Effector memory CD4-positive, alpha-beta T cell (primary cell): ENCODE measurements at places on chromosomes 7 and 10.

DNA sequence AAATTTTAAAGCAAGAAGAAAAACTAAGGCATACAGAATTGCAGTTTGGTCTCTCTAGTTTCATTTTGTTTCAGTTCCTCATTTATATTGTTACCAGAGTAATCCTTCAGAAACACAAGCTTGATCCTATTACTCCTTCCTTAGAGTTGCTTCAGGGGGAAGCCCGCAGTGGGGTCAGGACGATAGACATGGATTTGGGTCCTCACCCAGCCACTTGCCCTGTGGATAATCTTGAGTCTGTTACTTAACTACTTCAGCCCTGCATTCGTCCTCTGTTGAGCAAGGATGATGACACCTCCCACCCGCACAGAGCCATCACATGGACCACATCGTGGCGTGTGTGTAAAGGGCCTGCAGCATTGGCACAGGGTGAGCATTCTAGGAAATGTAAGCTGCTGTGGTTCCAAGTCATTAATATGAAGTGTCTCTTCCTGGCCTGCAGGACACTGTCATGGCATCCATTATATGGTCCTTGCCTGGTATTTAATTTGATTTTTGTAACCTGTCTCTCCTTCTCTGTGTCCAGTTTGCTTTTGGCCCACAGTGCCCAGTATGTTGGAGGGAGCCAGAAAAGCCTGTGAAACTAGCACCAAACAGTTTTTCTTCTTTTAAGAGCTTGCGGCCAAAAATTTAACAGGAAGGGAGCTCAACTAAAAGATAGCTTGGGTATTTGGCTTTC is 111.2 kb downstream of the EEPD1 start:
- DNase-seq: no peak

DNA sequence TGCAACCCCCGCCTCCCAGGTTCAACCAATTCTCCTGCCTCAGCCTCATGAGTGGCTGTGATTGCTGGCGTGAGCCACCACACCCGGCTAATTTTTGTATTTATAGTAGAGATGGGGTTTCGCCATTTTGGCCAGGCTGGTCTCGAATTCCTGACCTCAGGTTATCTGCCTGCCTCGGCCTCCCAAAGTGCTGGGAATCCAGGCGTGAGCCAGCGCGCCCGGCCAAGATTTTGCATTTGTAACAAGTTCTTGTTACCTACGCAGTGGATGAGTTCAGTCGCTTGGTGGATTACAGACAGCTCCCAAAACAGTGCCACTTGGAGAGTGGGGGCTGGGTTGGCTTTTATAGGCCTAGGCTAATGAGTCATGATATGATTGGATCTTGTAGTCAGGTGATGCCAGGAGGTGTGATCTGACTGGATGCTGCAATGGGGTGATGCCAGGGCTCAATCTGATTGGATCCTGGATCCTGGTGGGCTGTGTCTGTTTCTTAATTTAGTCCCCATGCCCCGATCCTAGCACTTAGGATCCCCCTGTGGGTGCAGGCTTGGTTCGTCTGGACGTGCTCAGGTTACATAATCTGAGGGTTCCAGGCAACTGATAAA is 20.3 kb downstream of the SBDS start:
- DNase-seq: no peak

DNA sequence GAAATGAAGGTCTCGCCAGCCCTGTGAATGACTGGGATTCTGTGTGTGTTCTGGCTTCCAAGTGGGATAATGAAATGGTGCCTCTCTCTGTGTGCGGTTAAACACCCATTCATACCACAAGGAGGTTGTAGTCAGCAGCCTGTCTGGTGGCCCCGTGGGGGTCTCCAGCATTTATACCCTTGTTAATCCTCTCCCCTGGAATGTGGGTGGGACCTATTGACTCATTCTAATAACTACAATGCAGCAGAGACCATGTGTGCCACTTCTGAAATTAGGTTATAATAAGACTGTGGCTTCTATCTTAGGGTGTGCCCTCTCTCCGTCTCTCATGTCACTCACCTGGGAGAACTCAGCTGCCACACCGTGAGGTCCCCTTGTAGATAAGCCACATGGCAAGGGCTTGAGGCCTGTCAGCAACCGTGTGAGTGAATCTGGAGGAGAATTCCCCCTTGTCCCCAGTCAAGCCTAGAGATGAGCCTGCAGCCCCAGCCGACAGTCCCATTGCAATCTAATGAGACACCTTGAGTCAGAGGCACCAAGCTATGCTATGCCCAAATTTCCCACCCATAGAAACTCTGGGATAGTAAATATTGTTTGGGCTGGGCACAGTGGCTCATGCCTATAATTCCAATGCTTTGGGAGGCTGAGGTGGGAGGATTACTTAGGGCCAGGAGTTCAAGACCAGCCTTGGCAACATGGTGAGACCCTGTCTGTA is 106.8 kb downstream of the GALNT17 start:
- no peak for DNase-seq

DNA sequence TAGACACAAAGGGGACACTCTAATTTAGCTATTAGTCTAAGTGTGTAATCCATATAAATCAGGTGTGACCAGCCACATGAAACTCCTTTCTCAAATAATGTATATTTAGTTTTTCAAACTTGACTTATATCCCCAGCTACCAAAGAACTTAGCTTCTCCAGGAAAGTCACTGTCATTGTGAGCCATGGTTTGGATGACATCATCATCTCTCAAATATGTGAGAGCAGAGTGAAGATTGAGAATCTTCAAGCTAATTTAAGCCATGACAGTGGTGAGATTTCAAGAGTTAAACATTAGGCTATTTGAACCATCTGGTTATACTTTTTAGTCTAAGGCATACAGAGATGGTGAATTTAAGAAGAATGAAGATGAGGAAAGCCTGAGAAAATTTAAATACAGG is 1165.6 kb downstream of the CNTNAP2 start:
- no peak for DNase-seq

GRCh38 chr10:78165617-78166016 is 132.0 kb downstream of the RPS24 start:
- no peak for DNase-seq

DNA sequence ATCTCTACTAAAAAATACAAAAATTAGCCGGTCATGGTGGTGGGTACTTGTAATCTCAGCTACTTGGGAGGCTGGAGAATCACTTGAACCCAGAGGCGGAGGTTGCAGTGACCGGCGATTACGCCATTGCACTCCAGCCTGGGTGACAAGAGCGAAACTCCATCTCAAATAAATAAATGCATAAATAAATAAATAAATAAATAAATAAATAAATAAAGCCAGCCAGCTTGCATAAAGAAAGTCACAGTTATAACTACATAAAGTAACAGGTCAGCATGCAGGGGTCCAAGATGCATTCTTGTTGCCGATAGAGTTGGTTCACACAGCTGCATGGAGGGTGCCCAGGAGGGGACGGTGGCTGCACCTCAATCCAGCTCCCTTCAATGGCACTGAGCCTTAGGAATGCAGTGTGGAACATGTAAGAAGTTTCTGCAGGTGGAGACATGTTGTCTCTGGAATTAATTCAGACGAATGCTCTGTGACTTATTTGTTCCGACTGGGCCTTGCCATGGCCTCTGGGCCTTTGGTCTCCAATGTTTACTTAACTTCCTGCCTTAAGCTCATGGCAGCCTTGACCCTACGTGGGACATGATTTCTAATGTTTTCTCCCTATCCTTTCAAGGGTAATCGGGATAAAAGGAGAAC is 159.6 kb upstream of the PRKCQ start:
- DNase-seq: no peak

- DNase-seq: no peak
These were observed 101.6 kb upstream of the PLXNA4 start for GRCh38 chr7:132677918-132678317.

- DNase-seq: no peak
These were observed 172.0 kb upstream of the GRB10 start for GRCh38 chr7:50954716-50955115.

- no peak for DNase-seq
These were observed 79.4 kb downstream of the FAM241B start for GRCh38 chr10:69709366-69709941.

DNA sequence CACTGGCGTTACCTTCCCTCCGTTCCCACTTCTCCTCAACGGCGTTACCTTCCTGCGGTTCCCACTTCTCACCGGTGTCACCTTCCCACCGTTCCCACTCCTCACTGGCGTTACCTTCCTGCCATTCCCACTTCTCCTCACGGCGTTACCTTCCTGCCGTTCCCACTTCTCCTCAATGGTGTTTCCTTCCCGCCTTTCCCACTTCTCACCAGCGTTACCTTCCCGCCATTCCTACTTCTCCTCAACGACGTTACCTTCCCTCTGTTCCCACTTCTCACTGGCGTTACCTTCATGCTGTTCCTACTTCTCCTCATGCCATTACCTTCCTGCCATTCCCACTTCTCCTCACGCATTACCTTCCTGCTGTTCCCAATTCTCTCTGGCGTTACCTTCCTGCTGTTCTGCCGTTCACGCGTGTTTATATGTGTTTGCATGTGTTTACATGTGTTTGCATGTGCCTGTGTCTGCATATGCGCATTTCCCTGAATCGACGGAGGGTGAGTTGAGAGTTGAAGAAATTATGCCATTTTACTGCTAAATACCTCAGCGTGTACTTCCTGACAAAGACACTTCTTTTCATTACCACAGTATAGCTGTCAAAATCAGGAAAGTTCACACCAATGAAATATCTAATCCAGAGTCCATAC is 23.2 kb upstream of the CFAP46 start:
- DNase-seq: no peak

DNA sequence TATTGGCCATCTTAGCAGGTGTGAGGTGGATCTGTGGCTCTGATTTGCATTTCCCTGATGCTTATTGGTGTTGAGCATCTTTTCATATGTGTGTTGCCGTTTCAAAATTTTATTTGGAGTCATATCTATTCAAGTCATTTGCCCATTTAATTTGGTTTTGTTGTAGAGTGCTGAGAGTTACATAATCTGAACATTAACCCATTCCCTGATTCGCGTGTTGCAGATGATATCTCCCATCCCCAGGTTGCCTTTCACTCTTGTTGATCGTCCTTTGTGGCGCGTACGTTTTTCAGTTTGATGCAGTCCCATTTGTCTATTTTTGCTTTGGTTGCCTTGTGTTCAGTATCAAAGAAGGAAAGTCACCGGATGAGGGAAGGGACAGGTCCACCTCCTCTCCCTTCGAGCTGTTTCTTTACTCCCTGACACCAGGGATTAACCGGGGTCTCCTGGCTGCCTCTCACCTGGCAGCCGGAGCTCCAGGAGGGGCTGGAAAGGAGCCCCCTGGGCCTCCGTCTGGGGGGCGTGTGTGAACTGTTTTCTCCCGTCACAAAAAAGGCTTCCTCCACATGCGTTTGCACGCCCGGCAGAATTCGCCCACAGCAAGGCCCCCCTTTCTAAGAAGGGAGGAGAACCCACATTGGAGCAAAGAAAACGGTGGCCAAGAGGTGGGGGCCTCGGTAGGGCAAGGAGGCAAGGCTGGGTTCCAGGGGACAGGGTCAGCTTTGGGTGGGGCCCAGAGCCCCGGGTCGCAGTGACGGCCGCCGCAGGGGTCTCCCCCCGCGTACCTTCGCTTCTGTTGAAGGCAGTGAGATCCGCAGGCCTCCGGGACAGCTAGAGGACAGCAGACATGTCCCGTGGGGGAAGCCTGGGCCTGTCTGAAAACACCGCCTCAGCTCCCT is 8.3 kb downstream of the MNX1 start:
- DNase-seq: no peak

- DNase-seq: no peak
These were observed 67.2 kb upstream of the AUTS2 start for GRCh38 chr7:69531050-69531449.

DNA sequence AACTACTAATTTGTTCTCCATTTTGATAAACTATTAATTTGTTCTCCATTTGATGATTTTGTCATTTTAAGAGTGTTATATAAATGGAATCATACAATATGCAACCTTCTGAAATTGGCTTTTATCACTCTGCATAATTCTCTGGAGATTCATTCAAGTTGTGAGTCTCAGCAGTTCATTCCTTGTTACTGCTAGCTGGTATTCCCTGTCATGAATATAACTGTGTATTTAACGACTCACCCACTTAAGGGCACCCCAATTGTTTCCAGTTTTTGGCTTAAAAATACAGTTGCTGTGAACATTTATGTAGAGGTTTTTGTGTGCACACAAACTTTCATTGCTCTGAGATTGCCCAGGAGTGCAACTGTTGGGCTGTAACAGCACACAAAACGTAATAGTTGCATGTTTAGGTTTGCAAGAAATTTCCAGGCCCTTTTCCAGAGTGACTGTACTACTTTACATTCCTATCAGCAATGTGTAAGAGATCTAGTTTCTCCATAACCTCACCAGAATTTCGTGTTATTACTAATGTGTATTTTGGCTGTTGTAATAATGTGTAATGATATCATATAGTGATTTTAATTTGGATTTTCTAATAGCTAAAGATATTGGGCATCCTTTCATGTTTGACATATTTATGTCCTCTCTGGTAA is 153.2 kb upstream of the ADCY1 start:
- no peak for DNase-seq

- peak; percentile 28 for DNase-seq
These were observed 136.6 kb downstream of the PTPN20 start for GRCh38 chr10:47047577-47048525.
